ENCODE measurements at places on chromosomes 13 and 19. TPM values are rescaled to one million over a fixed set of nuclear protein-coding genes. Genes with fewer than 3 reads are reported as not detected.

The FUT3 gene
- not detected for total RNA-seq

The NAPSA gene
- total RNA-seq, result under 0.01 TPM

The FOSB gene
- total RNA-seq, result 1.6 TPM

The C1QTNF9B gene
- not detected for total RNA-seq

The HSD17B14 gene
- total RNA-seq, result 0.84 TPM

The PLK5 gene
- total RNA-seq, result not detected

The PGLYRP1 gene
- total RNA-seq, result not detected

The ZSCAN5B gene
- not detected for total RNA-seq

The CLC gene
- total RNA-seq, result not detected

The ALG5 gene
- 34.0 TPM for total RNA-seq

The ADGRL1 gene
- 1.1 TPM for total RNA-seq

The NFILZ gene
- total RNA-seq, result not detected

The LIM2 gene
- not detected for total RNA-seq

The ATP4A gene
- total RNA-seq, result not detected

The PTGER1 gene
- total RNA-seq, result 0.60 TPM

The CD37 gene
- total RNA-seq, result not detected

The CCDC194 gene
- not detected for total RNA-seq

The ATP4B gene
- not detected for total RNA-seq

The ACP7 gene
- total RNA-seq, result not detected

The C19orf38 gene
- 0.36 TPM for total RNA-seq

The TLE2 gene
- total RNA-seq, result not detected

The MYPOP gene
- total RNA-seq, result 0.88 TPM

The LGALS14 gene
- total RNA-seq, result not detected

The KL gene
- total RNA-seq, result not detected

The VSTM1 gene
- total RNA-seq, result 0.29 TPM

The IFI30 gene
- 69.6 TPM for total RNA-seq

The NALCN gene
- total RNA-seq, result 2.9 TPM

The CEACAM20 gene
- total RNA-seq, result not detected

The PNKP gene
- total RNA-seq, result 22.7 TPM

The ATP12A gene
- total RNA-seq, result not detected

The EDNRB gene
- total RNA-seq, result 1.8 TPM
